Daoy (cell line): ENCODE measurements at places on chromosomes 11 and 22.
A peak's percentile ranks its signal among the peaks of the same experiment; 100 is the strongest.

GRCh38 chr22:32874385-32874784 is 72.9 kb downstream of the TIMP3 start:
- DNase-seq = no peak

DNA sequence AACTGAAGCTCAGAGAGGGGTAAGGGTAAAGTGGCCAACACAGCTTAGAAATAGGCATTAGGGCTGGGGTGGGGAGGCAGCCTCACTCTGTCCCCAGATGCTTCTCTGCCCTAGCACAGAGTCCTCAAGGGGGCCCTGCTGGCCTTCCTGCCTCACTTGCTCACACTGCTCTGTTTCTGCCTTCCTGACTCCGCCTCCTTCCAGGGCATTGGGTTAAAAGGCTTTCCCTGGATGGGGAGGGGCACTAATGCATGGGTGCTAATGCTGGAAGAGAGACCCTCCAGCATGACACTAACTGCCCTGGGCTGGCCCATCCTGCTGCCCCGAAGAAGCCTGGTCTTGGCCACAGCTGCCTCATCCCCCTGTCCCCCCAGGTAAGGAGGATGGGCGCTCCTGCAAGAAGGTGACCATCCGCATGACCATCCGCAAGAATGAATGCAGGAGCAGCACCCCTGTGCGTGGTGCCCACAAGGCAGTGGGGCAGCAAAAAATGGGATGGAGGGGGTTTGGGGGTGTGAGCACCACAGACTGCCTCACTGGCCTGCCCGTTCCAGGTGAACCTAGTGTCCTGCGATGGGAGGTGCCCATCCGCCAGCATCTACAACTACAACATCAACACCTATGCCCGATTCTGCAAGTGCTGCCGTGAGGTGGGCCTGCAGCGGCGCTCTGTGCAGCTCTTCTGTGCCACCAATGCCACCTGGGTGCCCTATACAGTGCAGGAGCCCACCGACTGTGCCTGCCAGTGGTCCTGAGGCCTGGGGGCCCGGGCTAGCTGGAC is 74.0 kb upstream of the MYOD1 start:
- DNase-seq = no peak

GRCh38 chr11:120401506-120401905 is 65.3 kb downstream of the ARHGEF12 start:
- DNase-seq = no peak

DNA sequence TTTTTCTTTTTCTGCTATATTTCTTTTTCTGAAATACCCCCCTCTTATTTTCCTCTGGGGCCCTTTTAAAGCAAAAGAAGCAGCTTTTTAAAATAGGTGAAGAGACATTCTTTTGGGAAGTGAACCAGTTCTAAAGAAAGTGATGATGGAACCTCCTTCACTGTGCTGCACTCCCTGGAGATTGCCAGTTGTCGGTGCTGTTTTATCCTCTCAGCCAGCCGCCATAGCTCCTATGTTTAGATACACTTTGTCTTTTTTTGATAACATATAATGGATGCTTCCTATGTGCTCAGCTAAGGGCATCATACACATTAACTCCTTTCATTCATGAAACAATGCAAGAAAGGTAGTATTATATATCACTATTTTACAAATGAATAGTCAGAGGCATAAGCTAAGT is 14.0 kb downstream of the CFAP300 start:
- peak; percentile 5 for DNase-seq

DNA sequence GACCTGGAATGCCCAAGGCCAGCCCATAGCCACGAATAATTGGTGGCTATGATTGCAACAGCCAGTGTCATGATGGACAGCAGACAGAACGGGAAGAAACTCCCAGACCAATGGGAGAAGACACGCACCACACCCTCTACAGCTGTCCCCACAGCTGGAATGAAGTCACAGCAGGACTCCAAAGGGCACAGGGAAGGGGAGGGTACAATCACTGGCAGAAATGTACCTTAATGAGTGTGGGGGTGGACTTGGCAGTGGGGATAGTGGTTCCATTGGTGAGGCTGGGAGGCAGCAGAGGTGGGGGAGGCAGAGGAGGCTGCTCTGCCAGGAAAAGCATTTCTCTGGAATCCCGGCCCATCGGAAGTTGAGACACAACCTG is 52.9 kb downstream of the SGSM3 start:
- DNase-seq = no peak

DNA sequence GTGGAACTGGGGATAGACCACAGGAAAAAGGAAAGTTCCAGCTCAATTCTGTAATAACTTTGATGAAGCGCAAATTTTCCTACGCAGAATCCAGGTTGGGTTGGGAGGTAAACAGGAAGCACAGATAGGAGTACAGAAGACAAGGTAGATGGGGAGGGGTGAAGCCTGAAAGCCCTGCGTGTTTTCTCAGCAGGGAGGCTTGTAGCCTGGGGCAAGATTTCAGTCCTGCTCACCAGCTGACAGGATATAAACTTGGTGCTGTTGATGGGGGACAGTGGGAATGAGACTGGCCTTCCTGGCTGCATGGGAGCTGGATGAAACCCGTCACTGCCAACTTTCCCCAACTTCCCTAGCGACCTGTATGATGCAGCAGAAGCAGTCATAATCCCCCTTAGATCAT is 114.9 kb downstream of the ARHGAP32 start:
- no peak for DNase-seq

DNA sequence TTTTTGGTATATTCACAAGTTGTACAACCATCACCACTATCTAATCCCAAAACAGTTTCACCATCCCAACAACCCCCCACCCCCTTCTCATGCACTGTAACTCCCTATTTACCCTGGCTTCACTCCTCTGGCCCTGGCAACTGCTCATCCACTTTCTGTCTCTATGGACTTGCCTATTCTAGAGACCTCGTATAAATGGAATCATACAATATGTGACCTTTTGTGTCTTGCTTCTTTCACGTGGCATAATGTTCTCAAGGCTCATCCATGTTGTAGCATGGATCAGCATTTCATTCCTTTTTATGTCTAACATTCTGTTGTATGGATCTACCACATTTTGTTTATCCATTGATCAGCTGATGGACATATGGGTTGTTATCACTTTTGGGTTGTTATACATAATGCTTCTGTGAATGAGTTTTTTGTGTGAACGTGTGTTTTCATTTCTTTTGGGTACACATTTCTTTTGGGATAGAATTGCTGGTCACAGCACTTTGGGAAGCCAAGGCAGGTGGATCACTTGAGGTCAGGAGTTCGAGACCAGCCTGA is 46.1 kb downstream of the GDPD5 start:
- DNase-seq = no peak
